ENCODE measurements at places on chromosomes 12 and 14.

DNA sequence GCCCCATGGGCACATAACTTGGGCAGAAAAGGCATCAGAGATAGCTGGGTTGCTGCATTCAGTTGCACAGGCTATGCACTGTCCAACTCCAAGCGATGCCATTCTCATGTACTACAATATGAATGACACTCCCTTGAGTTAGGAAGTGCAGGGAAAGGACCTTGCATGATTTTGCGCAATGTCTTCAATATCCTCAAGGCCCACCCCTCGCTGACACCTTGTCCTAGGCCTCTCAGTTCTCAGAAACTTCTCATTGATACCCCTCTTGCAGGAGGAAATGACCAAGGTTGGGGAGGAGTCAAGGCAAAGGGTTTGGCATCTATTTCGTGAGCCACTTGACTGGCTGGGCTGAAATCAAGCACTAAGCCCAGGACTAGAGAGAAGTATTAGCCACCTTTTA, 70.4 kb downstream of the ARL6IP4 start:
- no peak for DNase-seq

- DNase-seq = no peak
These were observed 2.3 kb downstream of the PIWIL1 start for GRCh38 chr12:130339951-130340350.

DNA sequence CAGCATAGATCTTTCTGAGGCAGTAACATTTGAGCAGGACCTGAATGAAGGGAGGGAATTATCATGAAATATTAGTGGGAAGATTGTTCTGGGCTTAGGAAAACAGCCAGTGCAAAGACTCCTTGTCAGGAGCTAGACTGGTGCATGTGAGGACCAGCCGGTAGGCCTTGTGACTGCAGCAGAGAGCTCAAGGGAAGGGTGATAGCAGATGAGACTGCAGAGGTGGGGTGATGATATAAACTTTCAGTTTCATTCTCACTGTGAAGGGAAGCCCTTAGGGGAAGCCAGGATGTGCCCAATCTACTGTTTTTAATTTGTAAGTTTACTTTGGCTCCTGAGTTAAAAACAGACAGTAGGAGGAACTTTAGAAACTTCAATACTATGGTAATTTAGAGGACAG, 12.4 kb downstream of the IL22 start:
- DNase-seq = peak; percentile 90

DNA sequence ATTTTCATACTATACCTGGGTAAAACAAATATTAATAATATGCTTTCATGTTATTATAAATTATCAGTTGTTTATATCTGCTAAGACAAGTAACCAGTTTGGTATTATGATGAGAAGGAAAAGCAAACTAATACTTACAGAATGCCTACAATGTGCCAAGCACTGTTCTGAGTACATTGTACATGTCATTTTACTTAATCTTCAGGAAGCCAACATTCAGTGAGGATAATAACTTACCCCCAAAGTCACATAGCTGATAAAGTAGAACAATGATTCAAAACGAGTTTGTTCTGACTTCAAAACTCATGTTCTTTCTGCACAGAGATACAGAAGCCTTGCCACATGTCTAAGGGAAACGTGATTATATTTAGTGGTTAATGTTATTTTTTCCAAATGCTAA, 89.0 kb upstream of the DIO2 start:
- DNase-seq = no peak

DNA sequence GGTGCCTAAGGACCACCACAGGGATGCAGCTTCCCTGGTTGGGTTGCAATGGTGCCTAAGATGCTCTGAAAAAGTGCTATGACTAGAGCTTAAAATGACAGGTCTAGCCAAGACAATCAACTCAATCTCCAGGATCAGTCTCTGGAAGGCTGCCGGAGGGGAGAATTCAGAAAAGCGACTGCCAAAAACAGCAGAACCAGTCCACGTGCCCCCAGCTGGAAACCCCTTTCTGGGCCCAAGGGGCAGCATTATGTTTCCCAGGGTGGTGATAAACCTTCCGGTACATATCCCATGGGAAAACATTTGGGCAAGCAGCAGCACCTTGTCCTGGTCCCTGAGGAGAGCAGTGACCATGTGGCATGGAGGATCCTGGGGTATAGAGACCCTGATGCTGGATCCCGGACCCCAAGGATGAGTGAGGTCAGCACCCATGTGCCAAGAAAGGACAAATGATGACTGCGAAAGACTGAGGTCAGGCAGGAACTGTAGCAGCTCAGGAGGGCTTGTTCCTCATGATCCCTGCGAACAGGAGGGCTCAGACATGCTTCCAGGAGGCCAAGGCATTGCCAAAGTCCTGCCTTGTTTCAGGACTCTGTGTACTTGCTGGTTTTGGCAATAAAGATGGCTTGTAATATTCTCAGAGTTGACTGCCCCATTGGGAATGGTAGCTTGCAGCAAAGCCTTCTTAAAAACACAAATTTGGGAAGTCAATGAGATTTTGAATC, 49.9 kb upstream of the LTBP2 start:
- DNase-seq = no peak

- no peak for DNase-seq
These were observed 37.9 kb upstream of the MDM1 start for GRCh38 chr12:68370006-68370590.

- no peak for DNase-seq
These were observed at the start of gene ASPG for GRCh38 chr14:104085032-104085888. Gene ASPG, plus strand, starts transcription at chr14:104085700. Its CDS starts 71 bp downstream, at chr14:104085771.

DNA sequence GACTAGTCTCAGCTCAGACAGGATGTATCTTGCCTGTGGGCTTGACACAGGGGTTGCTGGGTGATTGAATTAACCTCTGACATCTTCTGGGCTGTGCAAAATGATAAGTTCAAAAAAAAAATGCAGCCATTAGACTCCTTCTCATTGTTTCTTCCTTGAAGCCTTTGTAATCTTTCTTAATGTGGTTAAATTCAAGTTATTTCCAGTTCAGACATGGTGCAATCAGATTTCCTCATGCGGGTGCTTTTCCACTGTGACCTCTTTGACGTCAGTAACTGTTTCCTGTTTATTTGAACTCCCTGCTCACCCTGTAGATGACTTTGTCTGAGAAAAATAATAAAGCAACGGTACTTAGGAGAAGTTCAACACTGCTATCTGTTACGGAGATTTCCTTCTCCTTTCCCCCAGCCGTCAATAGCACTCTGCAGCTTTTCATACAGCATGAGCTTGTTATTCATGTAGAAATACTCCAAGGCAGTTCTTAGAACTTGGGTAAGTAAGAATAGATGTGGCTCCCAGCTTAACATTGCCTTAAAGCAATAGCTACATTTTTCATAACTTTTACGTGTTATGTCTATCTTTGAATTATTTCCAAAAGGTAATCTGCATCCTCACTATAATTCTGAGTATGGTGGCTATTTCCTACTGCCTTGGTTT, 155.5 kb downstream of the PRKCH start:
- DNase-seq = peak; percentile 83

DNA sequence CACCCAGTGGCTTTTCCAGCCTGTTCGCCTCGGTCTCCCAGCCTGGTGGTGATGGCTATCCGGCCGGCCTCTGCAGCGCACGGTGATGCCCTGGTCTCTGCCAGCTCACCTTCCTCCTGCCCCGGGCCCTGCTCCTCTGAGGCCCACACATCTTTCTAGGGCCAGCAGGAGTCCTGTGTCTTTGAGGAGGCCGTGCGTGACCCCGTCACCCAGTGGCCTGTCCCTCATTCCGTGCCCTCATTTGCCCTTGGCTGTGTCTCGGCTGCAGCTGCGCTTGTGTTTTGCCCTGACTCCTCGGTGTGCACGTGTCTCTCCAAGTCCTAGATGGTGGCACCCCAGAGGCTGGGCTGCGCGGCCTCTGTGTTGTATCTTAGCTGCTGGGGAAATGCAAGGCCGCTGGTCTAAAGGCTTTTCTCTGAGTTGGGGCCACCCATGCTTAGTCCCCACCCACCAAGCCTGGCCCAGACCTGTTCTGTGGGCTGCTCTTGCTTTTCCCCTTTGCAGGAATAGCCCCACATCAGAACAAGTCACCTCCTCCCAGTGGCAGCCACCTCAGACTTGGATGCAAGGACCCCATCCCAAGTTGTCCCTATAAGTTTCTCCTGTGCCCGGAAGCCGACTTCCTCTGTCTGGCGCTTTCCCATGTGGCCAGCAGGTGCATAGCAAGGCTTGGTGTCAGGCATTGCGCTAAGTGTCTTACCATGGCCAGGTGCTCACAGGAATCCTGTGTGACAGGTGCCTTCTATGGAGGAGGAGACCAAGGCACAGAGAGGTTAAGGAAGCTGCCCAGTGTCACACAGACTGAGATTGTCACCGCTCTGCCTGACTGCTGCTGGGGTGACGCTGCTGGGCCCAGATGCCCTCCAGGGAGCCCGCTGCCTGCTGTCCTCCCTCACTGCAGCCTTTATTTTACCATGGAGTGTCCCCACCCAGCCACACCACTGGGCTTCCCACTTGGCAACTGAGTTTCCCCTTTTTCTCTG, 64.5 kb downstream of the TSPAN9 start:
- no peak for DNase-seq

DNA sequence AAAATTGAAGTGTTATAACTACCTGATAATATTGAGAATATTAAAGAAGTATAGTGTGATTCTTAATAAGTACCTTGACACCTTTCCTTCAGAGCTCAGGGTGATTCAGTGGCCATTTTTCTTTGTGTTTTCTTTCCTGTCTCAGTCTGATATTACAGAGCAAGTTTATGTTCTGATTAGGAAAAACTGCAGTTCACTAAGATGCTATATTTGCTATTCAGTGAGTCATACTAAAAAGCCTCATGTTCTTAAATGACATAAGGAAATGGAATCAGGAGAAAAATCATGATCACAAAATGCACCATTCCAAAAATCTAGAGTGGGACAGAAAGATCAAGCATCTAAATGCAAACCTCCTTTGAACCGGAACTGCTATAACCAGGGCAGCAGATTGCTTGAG, 390.6 kb upstream of the ATP2B1 start:
- no peak for DNase-seq

DNA sequence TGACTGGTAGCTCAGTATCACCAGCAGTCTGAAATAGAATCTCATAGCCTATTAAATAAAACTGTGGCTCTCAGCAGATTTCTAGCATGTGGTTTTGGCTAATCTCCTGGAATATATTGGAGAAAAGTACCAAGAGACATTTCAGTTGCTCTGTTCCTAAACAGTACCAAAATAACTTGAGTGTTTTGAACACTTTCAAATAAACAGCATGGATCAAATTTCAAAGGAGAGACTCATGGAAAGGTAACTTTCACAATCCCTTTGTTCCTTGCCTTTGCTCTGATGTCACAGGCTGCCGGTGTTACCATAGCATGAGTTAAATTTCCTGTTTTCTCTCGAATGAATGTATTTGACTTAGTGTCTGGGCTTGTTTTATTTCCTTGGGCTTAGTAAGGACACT, 3.4 kb downstream of the ARG2 start:
- no peak for DNase-seq

DNA sequence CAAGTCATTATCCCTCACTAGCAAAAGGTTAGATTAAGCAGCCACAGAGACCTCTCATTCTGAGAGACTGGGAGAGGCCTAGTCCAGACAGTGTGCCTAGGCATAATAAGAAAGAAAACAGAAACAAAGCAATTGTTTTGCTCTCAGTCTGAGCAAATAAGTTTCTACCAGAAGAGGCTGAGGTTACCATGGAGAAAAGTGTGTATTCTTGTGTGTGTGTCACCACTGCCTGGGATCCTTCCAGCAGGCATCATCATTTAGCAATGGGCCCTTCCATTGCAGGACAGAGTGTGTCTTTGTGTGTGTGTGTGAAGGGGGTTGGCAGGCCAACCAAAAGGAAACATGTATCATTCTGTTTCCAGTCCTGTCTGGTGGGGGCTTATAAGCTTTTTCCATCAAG, 3.7 kb downstream of the EFS start:
- DNase-seq = peak; percentile 47

DNA sequence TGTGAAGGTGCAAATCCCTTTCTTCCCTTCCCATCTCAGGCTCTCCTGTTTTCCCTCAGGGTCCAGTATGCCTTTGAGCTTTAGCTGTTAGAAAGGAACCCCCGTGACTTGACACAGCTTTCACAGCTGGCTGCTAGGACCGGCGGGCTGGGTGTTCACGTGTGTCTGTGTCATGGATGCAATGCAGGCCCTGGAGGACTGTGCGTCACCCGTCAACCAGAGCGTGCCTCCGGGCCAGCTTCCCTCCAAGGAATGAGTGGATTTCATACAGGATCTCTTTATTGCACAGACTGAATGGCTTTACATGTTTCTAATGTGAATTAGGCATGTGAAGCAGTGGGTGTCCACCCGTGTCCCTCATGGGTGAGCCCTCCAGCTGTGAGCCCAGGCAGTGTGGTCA, 77.4 kb downstream of the AACS start:
- DNase-seq = no peak

- no peak for DNase-seq
These were observed 718 bp upstream of the JDP2 start for GRCh38 chr14:75427126-75427481.

DNA sequence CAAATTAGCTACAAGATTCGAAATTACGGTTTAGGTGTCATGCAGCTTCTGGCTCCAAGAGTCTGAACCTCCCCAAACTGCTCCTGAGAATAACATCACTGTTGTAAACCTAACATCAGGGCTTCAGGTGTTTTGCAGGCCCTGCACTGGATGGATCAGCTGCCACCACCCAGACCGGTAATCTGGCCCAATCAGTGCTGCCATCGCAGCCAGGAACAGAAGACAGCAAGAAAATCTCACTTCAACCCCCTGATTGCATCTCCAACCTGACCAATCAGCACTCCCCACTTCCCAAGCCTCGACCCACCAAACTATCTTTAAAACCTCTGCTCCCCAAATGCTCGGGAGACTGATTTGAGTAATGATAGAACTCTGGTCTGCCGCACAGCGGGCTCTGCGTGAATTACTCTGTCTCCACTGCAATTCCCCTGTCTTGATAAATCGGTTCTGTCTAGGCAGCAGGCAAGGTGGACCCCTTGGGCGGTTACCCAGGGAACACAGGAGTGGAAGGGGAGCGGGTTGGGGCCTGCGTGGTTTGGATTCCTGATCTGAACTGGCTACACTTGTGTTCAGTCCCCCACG, 268.5 kb upstream of the SFSWAP start:
- no peak for DNase-seq

- no peak for DNase-seq
These were observed 27.0 kb upstream of the PHC1 start for GRCh38 chr12:8887285-8887715.

DNA sequence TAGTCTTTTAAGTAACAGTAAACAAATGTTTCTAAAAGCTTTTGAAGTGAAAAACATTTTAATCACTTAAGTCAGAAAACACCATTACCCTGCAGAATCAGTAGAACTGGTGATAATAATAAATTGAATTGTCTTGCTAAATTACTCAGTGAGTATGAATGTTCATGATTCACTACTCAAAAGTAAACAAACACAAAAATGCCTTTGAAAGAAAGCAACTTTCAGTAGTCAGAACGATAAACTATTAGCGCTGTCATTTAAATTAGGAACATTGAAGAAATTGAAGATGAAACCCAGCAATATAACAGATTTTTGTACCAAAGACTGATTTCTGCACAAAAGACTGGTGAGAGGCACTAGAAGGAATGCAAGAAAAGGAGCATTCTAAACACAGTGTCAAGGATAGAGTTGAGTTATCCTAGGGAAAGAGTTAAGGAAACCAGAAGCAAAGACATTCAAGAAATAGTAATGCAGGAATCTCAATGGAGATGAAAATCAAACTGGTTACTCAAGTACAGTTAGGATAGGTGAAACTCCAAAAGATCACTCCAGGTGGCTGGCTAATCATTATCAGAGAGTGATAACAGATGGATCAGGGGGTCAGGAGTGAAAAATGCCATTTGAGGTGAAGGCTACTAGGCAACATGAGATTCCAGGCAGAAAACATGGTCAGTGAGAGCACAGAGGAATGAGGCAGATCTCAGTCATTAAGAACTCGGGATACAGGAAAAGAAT, 77.4 kb upstream of the ALG10 start:
- no peak for DNase-seq

All from activated CD4-positive, alpha-beta T cell treated with anti-CD3 and anti-CD28 coated beads, Interleukin-2, Interleukin-4, amounts not matched to agents 100 ng/mL and 50 ng/mL, durations not matched to agents 16 hours and 8 hours (primary cell).